ENCODE measurements at places on chromosomes 16 and 17. TPM values are rescaled to one million over a fixed set of nuclear protein-coding genes. Genes with fewer than 3 reads are reported as not detected.

GRCh38 chr16:5605404-5605803, 507.8 kb upstream of the EEF2KMT start:
- no peaks in the 10 kb centered on the region for H3K4me1 ChIP-seq
- DNase-seq = no peak
- no peaks in the 10 kb centered on the region for H3K36me3 ChIP-seq
- no peaks in the 10 kb centered on the region for H3K27me3 ChIP-seq
- H3K27ac ChIP-seq = no peak overlapping the region
- no peak overlapping the region for H3K4me3 ChIP-seq

DNA sequence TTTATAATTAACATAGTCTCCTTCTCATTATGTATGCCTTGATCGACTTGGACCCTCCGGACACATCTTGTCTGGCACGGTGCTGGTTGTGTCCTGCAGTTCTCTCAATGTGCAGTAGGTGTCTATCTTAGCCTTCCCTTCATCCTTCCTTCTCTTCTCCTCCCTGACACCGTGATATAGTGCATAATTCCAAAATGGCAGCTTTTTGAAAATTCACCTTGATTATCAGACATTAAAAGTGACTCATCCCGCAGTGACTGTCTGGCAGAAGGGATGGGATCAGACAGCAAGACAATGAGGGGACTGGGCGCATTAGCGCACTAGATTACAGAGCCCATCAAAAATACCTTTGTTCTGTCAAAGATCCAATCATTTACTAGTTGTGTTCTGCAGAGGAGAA, 70.0 kb upstream of the PMFBP1 start:
- H3K36me3 ChIP-seq = no peaks in the 10 kb centered on the region
- no peak overlapping the region for H3K4me3 ChIP-seq
- no peaks in the 10 kb centered on the region for H3K4me1 ChIP-seq
- DNase-seq = peak; percentile 8

- H3K4me1 ChIP-seq = peaks cover 8% of the 10 kb centered on the region
- DNase-seq = peak; percentile 91
- no peak overlapping the region for H3K4me3 ChIP-seq
- H3K27me3 ChIP-seq = no peaks in the 10 kb centered on the region
Measured at GRCh38 chr16:89395150-89396142, 94.9 kb downstream of the ANKRD11 start.

The KRTAP4-8 gene
- not detected for total RNA-seq

GRCh38 chr17:29844339-29845048, 85.5 kb downstream of the SSH2 start:
- H3K27me3 ChIP-seq = no peaks in the 10 kb centered on the region
- H3K4me1 ChIP-seq = no peaks in the 10 kb centered on the region
- no peak for DNase-seq
- H3K4me3 ChIP-seq = no peak overlapping the region
- no peaks in the 10 kb centered on the region for H3K36me3 ChIP-seq

DNA sequence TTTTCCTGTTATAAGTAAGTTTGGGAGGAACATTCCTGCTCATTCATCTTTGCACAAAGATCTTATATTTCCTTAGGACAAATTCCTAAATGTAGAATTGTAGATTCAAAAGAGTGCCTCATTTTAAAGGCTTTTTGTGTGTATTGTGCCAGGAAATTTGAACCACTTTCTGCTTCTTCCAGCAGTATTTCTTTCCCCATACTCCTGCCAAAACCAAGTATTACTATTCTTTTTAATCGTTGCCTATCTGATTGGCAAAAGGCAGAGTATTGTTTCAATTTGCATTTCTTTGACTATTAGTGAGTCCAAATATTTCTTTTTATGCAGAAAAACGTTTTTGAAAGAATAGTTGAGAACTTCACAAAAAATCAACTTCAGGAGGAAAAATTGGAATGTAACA, 9.3 kb downstream of the ANKS4B start:
- no peaks in the 10 kb centered on the region for H3K27me3 ChIP-seq
- no peak overlapping the region for H3K27ac ChIP-seq
- H3K4me3 ChIP-seq = no peak overlapping the region
- DNase-seq = no peak
- no peaks in the 10 kb centered on the region for H3K36me3 ChIP-seq

DNA sequence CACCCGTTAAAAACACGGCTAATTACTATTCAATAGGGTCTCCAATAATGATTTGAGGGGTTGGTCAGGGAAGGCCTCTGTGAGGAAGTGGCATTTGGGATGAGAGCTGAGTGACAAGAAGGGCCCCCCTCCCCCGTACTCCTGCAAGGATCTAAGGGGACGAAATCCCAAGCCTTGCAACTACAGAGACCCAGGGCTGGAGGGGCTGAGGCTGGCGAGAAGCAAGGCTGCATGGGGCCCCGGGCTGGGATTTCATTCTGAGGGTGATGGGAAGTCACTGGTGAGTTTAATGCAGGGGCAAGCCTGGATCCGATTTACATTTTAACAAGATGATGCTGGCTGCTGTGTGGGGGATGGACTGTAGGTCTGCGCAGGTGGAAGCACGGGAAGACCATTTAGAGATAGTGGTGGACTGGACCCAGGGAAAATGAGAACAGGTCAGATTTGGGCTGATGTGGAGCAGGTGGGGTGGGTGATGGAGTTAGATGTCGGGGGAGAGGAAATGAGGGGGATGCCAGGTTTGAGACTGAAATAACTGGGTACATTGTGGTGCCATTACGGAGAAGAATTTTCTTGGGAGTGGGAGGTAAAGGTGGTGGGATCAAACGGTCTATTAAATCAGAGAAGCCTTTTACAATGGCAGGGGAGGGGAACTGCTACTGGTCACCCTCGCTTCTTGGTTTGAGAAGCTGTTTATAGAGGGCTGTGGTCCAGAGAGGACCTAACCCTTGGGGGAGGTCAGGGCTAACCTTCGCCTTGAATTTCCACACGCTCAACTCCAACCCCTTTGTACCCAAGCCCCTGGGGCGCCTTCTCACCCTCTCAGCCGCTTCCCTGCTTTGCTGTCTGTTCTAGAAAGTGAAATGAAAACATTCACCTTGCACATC, 932 bp upstream of the MYBBP1A start:
- no peaks in the 10 kb centered on the region for H3K27me3 ChIP-seq
- H3K4me3 ChIP-seq = peak overlapping the region; percentile 55
- DNase-seq = no peak

GRCh38 chr17:67995570-67996263, 552 bp downstream of the C17orf58 start:
- DNase-seq = peak; percentile 10
- peak overlapping the region; percentile 19 for H3K27ac ChIP-seq
- no peaks in the 10 kb centered on the region for H3K36me3 ChIP-seq
- H3K4me1 ChIP-seq = no peaks in the 10 kb centered on the region
- no peaks in the 10 kb centered on the region for H3K27me3 ChIP-seq

GRCh38 chr17:59416184-59416583, 84.7 kb downstream of the YPEL2 start:
- no peak overlapping the region for H3K27ac ChIP-seq
- no peak overlapping the region for H3K4me3 ChIP-seq
- H3K27me3 ChIP-seq = no peaks in the 10 kb centered on the region
- H3K36me3 ChIP-seq = no peaks in the 10 kb centered on the region
- no peak for DNase-seq

The LUC7L gene
- total RNA-seq = 108 TPM

DNA sequence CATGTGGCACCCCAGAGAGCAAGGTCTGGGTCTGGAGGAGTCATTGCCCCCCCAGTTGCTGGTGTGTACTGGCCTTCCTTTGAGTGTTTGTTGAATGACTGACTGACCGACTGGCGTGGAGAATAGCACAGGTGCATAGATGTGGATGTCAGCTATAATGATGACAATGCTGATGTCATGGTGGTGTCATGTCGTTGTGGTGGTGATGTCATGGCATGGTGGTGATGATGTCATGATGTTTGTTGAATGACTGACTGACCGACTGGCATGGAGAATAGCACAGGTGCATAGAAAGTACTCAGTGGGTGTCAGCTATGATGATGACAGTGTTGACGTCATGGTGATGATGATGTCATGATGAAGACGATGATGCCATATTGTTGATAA, 22.1 kb downstream of the TMEM114 start:
- no peak overlapping the region for H3K27ac ChIP-seq
- no peak for DNase-seq
- H3K4me3 ChIP-seq = no peak overlapping the region
- no peaks in the 10 kb centered on the region for H3K4me1 ChIP-seq
- H3K36me3 ChIP-seq = no peaks in the 10 kb centered on the region

DNA sequence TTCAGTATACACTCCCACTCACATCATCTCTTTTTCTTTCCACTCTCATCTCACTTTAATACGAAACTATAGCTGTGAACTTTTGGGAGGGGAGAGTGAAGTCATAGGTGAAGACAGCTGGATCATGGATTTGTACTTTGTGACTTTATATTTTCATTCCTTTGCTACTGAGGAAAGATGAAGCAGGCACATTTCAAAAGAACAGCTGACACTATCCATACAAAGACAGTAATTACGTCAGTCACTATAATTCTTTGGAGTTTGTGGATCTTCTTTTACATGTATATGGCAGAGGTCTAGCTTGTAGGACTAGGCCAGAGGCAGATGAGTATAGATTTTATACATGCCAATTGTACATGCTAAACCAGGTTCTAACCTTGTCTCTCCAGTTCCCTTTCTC, 346.3 kb downstream of the BCAS3 start:
- DNase-seq = no peak
- H3K4me1 ChIP-seq = no peaks in the 10 kb centered on the region
- no peak overlapping the region for H3K4me3 ChIP-seq

The TNFRSF17 gene
- 1.0 TPM for total RNA-seq

Data from prostate gland (tissue), 2 donors.